Type B pancreatic cell (in vitro differentiated cells): ENCODE measurements at places on chromosomes 5 and 9. TPM values are rescaled to one million over a fixed set of nuclear protein-coding genes. Genes with fewer than 3 reads are reported as not detected.

- DNase-seq = no peak
Observed at GRCh38 chr5:160390787-160391696, 8.8 kb downstream of the FAM200C start.

DNA sequence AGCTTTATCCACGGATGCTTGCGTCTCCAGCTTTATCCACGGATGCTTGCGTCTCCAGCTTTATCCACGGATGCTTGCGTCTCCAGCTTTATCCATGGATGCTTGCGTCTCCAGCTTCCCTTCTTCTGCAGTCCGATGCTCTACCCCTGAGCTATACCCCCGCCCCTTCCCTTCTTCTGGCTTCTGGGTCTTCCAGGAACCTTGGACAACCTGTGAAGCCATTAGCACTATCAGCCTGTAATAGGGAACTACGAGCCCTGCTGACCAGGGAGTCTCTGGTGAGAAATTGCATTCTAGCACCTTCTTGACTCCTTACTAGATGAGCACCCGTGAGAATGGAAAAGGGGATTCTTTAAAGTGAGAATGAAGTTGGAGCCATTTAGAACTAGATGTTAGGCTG, 39.1 kb upstream of the SH3PXD2B start:
- no peak for DNase-seq

QRFP gene
- total RNA-seq = not detected in 2 replicates

- DNase-seq = no peak
Observed at GRCh38 chr5:173775261-173776197, 112.6 kb upstream of the CPEB4 start.

KIF12 gene
- 33.2 and 35.9 TPM in 2 replicates for total RNA-seq

DNA sequence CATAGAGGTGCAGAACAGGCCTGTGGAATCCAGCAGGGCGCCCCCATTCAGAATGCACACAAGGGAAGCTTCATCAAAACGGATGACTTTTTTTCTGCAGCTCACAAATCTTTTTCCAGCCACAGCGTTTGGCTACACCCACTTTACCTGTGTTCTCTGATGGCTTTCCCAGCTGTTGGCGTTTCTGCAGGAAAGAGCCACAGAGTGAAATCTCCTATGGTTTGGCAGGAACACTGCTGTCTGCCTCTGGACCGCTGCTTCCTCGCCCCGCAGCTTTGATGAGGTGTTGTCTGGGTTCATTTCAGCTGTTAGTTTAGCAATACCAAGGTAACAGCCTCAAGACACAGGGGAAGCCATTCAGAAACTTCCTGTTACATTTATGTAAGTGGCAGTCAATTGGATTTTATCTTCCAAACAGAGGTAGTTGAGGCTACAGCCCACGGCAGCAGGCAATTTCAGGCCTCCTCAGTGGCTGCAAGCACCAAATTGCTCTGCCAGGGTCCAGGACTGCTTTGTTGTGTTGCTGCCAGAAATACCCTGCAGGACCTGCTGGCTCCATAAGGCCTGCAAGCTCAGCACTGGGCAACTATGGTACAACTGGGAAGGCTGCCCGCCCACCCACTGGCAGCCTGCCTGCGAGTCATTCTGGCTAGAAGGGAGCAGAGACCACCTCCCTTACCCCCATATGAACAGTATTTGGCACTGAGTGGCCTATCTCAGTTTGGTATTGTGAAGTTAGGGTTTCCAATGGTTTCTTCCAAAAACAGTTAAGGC, 96.7 kb downstream of the MVB12B start:
- no peak for DNase-seq

DNA sequence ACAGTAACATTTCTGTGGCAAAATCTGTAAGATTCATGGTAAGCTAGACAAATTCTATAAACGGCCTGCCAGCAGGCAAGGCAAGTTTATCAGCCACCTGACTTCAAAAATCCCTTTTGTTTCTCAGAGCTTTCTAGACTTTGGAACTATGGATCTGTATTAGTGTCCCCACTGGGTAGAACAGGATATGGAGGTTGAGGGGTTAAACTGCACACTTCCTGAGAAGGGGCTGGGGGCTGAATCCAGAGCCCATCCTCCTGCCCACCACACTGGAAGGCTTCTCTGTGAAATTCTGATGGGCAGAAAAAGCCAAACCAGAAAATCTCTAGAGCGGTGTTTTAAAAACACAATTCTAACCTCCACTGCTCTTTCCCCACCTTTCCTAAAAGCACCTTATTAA, 128.7 kb downstream of the ENTREP1 start:
- no peak for DNase-seq

GRCh38 chr5:147693233-147693632, 89.3 kb downstream of the JAKMIP2 start:
- no peak for DNase-seq

POC5 gene
- 9.9 and 16.0 TPM in 2 replicates for total RNA-seq

SPINK13 gene
- total RNA-seq = not detected in 2 replicates

DNA sequence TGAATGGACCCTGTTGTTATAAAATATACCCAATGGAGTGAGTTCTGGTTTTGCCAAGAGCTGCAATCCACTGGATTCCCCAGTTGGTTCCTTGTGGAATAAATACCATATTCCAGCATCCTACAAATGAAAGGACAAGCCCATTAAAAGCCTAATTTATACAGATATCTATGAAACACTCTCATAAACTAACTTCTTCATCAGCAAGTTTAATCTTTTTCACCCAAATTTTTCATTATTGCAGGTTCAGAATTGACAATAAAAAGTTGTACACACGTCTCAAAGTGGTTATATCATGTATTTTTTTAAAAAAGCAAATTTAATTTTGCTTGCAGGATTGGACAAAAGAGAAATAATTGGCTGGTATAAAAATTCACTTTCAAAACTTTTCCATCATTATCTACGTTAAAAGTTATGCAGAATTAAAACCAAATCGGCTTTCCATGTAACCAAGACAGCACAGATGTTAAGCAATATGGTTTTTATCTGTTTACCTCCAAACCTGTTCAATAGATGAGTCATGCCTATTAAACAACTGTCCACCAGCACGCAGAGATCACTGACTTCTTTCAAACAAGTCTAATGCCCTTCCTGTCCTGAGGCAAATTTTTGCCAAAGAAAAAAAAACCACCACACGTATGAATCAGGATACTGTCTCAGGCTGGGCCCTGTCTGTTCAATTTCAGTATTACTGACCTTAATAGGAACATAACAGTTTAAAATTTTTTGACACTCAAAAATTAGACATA, 42.5 kb downstream of the CEMIP2 start:
- no peak for DNase-seq

DNA sequence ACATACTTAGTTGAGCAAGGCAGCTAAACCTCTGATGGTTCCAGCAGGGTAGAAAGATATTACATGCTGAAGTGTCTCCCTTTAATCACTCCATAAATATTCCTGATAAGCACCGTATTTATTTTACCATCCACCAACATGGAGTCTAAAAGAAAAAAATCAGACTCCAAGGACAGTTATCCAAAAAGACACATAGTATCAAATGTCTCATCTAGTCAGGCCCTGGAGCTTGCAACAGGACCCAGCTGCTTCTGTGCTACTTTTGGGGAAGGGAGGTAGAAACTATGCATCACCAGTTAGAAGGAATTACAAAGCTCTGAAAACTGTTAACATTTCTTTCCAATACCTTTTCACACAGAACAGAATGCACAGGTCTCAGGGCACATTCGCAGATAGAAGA, 88.1 kb downstream of the S1PR3 start:
- DNase-seq = no peak

PCDHB11 gene
- total RNA-seq = 2.0 and 3.3 TPM in 2 replicates

GRCh38 chr5:56095579-56096102, 100.9 kb upstream of the IL6ST start:
- DNase-seq = no peak

DNA sequence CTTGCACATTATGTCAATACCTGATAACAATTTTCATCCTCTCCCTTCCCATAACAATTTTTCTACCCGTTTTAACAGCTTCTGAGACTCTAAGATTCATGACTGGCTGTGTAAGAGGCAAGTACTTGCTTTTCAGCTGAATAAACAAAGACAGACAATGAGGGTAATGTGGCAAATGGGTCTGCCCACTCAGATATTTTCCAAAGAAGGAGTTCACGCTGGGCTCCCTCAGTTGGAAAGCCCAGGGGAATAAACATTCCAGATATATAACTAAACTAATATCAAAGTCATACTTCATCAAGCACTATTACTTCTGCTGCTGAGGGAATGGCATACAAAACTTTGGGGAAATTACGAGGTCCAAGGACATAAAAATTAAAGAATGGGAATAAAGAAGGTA, 24.4 kb downstream of the MEGF9 start:
- DNase-seq = no peak

MED27 gene
- 18.0 and 21.7 TPM in 2 replicates for total RNA-seq

GRCh38 chr9:114921171-114921570, 9.2 kb downstream of the TNFSF8 start:
- DNase-seq = no peak

NTNG2 gene
- total RNA-seq = 2.6 and 4.0 TPM in 2 replicates

GRCh38 chr9:134809826-134810225, 70.8 kb upstream of the FCN2 start:
- no peak for DNase-seq

DNA sequence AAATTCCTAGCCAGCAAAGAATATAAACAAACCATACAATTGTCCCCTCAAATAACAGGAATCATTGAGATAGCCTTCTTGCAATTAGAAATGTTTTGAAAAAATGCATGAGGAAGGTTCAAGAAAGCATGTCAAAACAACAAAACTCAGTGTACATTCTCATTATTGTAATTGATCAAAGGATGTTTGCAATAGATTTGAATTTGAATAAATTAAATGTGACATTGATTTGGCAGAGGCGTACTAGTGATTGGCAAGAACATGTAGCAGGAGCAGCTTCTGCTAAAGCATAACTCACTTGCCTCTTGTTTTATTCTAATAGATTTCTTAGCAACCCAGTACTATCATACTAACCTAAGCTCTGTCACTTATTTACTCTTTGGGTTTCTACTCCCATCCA, 19.9 kb downstream of the SMIM15 start:
- no peak for DNase-seq

PTPN3 gene
- total RNA-seq = 4.9 and 8.1 TPM in 2 replicates

WNT8A gene
- total RNA-seq = not detected in 2 replicates

DNA sequence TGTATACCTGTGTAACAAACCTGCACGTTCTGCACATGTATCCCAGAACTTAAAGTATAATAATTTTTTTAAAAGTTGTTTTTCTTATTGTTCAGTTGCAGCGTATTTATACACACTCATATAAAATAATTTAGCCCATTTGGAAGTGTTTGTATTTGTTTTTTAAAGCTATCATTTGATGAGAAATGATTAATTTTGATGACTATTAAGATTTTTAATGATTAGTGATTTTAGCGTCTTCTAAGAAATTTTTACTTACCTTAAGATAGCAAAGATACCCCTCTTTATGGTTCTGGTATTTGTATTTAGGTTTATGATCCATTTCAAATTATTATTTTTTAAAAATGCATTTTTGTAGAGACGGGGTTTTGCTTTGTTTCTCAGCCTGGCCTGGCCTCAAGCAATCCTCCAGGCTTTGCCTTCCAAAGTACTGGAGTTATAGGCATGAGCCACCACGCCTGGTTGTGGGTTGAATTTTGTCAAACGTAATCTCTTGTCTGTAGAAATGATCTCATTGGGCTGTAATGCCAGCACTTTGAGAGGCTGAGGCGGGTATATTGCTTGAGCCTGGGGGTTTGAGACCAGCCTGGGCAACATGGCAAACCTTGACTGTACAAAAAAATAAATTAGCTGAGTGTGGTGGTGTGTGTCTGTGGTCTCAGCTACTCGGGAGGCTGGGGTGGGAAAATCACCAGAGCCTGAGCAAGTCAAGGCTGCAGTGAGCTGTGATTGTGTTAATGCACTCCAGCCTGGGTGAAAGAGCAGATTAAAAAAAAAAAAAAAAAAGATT, 26.9 kb downstream of the CSNK1G3 start:
- DNase-seq = no peak

DNA sequence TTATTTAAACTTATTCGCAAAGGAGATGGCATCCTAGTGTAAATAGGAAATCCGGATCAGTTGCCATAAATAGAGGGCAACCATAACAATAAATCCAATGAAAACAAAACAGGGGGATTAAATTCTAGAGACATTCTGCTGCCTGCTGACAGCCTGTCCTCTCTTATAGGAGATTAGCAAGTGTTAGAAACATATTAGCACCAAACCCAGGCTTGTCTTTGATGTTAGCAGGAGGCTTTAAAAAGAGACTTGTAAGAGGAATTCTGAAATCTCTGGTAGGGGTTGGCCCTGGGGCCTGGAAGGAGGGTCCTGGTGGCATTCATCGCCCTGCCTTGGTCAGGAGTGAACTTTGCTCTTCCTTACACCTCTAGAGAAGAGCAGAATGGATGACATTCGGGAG, 21.6 kb downstream of the NDST1 start:
- DNase-seq = no peak

- no peak for DNase-seq
Observed at GRCh38 chr5:131023498-131023865, 141.6 kb downstream of the HINT1 start.

DNA sequence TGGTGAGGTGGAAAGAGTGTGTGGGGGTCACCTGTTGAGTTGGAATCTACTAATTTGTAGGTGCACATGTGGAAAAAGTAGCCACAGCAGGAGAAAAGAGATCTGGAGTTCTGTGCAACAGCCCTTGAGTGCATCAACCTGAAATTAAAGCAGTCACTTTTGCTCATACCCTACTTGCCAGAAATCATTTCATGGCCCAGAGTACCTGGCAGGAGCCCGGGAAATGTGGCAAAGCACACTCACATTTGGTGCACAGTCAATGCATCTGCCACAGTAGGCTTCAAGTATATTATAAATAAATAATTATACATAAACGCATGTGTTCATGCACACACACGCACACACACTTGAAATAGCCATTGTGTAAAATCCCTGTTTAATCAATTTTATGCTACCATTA, 203.0 kb downstream of the ICE1 start:
- DNase-seq = no peak

DNA sequence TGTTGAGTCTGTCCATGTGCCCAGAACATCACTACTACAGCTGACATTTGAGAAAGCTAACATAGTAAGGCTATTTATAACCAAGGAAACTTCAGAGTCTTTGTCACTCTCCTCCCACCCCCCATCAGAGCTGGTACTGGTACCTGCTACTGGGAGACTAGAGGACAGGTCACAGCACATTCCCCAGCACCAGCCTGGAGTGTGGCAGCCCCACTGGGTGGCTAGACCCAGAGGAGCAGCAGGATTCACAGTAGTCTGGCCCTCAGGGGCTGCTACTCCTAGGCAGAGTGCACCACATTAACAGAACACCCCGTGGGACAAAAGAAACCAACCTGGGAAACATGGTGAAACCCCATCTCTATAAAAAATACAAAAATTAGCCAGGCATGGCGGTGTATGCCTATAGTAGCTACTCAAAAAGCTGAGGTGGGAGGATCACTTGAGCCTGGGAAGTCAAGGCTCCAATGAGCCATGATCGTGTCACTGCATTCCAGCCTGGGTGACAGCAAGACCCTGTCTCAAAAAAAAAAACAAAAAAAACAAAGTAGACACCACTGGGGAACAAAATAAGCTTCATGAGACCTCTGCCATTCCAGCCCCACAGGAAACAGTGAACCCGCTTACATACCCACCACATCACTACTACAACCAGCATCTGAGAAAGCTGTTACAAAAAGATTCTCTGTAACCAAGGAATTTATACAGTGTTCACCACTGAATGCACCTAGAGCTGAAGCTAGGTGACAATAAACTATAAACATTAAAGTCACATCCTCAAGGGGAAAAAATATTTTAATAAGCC, 26.3 kb upstream of the PTGER4 start:
- no peak for DNase-seq

- DNase-seq = no peak
Observed at GRCh38 chr5:128002425-128002824, 81.1 kb upstream of the SLC12A2 start.

GRCh38 chr5:26014206-26014605, 1024.2 kb downstream of the CDH9 start:
- DNase-seq = no peak

CBY3 gene
- not detected in 2 replicates for total RNA-seq
